HFF-Myc (cell line): ENCODE measurements at places on chromosomes 3 and 15.

GRCh38 chr3:184423561-184423960 is 43.7 kb downstream of the CHRD start:
- no peak for DNase-seq

GRCh38 chr3:119497820-119498185 is 544 bp upstream of the TIMMDC1 start:
- DNase-seq = no peak

GRCh38 chr15:87961851-87962420 is 294.6 kb downstream of the NTRK3 start:
- DNase-seq = no peak

- no peak for DNase-seq
These were observed 28.2 kb downstream of the NBEAL2 start for GRCh38 chr3:47007482-47008233.

GRCh38 chr3:111112913-111113312 is 41.3 kb downstream of the NECTIN3 start:
- no peak for DNase-seq

GRCh38 chr3:72997421-72997961 is 880 bp downstream of the PPP4R2 start:
- DNase-seq = no peak

GRCh38 chr3:24741506-24741905 is 246.9 kb upstream of the THRB start:
- no peak for DNase-seq

DNA sequence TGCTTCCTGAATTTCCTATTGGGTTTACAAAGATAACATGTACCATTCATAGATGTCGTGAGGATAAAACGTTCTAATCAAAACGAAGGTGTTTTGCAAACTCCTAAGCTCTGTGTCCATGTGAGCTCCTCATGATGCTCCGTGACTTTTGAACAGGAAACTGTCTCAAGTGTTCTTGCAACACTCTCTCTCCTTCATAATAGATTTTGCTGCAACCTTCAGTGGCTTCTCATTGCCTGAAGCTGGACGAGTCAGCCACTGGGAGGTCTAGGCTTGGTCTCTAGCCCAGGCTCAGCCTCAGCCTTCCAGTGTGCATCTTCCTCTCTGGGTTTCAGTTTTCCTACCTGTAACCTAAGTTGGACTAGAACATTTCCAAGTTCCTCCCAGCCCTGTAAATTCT is 18.7 kb upstream of the BCL2A1 start:
- DNase-seq = no peak

DNA sequence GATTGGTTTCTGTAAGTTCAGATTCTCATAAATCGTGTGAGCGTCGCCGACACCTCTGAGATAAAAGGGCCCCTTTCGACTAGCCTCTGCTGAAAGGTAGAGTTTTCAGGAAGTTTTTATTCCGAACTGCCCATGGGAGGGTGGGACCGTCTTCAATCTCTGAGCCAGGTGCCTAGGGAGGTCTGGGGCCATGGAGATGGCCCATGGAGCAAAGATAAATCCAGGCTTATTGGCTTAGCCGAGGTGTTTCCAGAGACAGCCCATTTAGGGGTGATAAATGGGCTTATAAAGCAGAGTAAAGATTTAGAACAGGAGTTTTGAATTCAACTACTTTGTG is 442 bp downstream of the QTRT2 start:
- no peak for DNase-seq

DNA sequence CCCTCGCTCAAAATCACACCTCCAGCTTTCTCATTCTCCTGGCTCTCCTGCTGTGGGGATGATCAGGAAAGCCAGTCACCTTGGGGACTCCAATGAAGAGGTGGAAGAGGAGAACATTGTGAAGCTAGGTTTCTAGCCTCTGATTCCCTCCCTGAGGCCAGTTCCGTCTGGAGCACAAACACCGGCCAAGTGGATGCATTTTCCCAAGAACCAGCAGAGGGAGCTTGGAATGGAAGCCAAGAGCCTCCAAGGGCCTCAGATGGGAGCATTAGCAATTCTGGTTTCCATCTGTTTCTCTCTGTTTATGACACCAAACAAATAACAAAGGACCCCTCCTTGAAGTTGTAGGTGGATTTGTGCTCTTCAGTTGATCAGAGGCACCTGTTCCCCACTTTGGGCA is 40.6 kb upstream of the NMNAT3 start:
- DNase-seq = peak; percentile 6

GRCh38 chr3:113252553-113252952 is 41.2 kb downstream of the BOC start:
- DNase-seq = no peak

GRCh38 chr3:153379516-153379915 is 217.5 kb downstream of the RAP2B start:
- DNase-seq = no peak

- DNase-seq = peak; percentile 75
These were observed 400.4 kb upstream of the THBS1 start for GRCh38 chr15:39180483-39180933.

DNA sequence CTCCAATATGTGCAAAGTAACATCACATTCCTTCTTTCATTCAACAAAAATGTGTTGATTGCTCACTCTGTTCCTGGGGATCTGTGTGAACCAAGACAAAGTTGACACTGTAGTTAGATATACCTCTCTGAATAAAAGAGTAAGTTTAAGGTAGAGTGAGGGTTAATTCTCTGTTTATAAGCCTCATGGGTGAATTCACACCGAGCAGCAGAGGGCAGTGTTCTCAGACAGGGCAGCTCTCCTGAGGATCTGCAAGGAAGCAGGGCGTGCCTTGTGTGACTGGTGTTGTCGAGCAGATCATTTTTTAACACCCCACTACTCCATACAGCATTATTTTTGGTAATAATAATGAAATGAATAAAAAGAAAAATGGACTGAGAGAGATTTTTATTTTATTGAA is 34.4 kb downstream of the PAQR9 start:
- DNase-seq = peak; percentile 11

- no peak for DNase-seq
These were observed 1.0 kb upstream of the DLL4 start for GRCh38 chr15:40927873-40928806.

- no peak for DNase-seq
These were observed 4.6 kb downstream of the FBXL22 start for GRCh38 chr15:63601704-63602185.

DNA sequence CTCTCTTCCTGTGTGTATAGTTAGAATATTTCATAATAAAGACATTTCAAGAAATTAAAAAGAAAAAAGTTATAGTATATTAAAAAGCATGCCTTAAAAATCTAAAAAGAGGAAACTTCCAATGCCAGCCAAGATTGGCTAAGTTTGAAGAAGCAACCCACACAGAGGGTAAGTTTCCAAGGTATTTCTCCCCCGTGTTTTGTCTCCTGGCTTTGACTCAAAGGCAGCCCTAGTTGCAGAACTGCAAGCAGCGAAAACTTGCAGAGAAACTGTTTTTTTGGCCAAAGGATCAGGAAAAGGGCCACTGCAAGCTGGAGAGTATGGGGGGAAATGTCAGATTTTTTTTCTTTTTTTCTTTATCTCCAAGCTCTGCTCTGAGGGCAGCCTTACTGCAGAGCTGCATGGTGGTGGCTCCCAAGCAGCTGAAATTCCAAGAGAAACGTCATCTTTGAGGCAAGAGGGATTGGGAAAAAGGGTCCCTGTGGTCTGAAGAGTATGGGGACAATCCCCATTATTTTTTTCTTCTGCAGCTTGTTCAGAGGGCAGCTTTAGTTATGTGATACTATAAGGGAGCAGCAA is 23.0 kb downstream of the HACL1 start:
- DNase-seq = no peak

GRCh38 chr15:69410248-69410874 is 3.8 kb upstream of the KIF23 start:
- no peak for DNase-seq

- no peak for DNase-seq
These were observed 110.8 kb downstream of the ANP32A start for GRCh38 chr15:68709876-68710275.

GRCh38 chr3:89266074-89266473 is 158.7 kb downstream of the EPHA3 start:
- DNase-seq = no peak

GRCh38 chr3:137347132-137347531 is 389.3 kb downstream of the IL20RB start:
- DNase-seq = no peak
